Choroid plexus epithelial cell (primary cell): ENCODE measurements at places on chromosomes 3 and 15.

- no peak for DNase-seq
Observed at GRCh38 chr3:167785790-167786189, 50.3 kb downstream of the SERPINI1 start.

- peak; percentile 80 for DNase-seq
Observed at GRCh38 chr3:14319654-14320182, 82.7 kb upstream of the SLC6A6 start.

DNA sequence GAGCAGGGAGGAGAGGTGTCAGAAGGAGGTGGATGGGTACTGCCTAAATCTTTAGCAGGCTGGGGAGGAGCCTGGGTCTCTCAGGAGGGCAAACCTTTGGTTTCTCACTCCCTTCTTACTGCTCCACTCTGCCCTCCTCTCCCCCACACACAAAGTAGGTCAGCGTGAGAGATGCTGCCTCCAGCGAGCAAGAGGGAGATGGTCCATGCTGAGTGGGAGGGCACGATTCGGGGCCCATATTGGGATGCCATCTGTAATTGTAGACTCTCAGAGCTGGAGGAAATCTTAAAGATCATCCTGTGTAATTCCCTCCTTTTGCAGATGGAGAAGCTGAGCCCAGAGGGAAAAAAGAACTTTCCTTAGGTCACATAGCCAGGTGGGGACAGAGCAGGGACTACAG is 34.2 kb upstream of the SYN2 start:
- DNase-seq, result no peak

DNA sequence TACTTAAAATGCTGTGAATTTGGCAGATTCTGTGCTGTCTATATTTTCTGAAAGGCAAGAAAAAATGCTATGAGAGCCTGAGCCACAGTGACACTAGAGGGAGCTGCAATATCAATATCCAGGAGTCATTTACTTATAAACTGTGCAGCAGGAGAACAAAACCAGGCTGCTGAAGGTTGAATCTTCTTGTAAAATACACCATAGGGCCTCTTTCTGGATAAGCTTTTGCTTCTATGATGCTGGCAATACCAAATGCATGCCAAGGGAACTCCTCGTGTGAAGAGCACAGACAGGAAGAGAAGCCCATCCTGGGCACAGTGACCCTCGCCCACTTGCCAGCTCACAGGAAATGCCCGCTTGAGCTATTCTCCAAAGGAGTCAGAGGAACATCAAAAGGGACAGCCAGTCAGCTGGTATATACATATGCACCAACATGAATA is 48.0 kb upstream of the TSPAN3 start:
- DNase-seq, result peak; percentile 91

DNA sequence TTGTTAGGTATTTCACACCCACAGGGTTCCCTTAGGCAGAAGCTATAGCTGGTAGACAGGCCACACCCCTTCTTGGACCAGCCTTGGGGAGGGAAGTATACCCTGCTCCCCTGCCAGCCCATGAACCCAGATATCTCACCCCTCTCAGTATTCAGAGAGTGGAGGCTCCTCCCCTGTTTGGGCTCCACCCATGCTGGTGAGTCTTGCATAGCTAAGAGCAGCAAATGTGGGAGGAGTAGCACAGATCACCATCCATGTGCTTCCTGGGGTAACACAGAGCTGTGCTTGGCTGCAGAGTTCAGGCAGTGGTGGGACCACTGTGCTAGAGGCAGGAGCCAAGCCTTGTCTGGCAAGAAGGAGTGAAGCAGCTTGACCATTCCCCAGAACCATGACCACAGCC is 427.2 kb downstream of the ZIC1 start:
- no peak for DNase-seq

- peak; percentile 70 for DNase-seq
Observed at GRCh38 chr3:149967086-149967685, 3.5 kb downstream of the PFN2 start.

- no peak for DNase-seq
Observed at GRCh38 chr15:78405336-78405924, 32.6 kb upstream of the IREB2 start.

DNA sequence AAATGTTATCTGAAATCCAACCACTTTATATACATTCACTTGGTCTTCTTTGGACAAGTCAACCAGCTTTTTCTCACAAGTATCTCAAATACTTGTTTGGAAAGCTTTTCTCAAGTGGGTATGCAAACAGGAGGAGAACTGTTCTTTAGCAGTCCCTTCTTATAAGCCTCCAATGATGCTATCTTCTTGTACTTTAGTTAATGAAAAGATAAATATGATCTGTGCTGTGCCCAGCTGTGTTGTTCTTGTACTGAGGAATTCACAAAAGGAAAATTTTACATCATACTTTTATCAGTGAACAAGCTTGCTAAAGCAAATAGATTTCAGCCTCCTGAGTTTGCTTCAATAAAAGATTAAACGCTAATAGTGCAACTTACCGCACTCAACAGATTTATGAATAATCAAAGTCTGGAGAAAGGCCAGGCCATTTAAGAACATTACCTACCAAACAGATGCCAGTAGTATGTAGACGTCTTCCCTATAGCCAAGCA is 395.2 kb downstream of the MECOM start:
- DNase-seq, result no peak

DNA sequence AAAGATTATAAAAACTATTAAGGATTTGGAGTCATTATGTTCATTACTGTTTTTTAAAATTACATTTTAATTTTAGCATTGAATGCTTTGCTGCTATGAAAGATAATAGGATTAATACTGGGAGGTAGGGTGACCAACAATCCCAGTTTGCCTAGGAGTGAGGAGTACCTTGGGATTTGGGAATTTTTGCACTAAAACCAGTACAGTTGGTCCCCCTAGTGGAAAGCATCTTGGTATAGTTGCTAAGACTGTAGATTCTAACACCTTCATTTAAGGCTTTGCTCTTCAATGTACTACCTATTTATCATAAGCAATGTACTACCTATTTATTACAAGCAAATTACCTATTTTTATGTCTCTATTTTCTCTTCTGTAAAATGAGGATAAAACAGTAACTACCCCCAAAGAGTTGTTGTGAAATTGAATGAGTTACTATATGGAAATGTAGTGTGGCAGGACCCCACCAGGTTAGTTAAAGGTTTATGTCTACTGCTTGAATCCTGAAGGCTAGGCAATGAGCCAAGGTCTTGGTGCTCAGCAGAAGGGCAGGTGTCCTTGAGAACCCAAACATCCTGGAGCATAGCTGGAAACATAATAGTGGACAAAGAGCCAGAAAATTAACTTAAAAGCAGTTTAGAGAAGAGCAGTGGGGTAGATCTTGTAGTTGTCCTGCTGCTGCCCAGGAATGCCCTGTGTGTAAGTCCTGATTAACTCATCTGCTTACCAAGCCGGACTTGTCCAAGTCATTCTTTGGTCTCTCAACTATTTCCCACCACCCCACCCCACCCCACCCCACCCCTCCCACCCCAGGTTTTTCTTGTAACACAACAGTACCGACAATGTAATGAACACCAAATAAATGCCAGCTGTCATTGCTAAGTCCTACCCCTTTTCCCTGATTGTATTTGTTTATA is 49.2 kb upstream of the NMD3 start:
- DNase-seq, result peak; percentile 50

DNA sequence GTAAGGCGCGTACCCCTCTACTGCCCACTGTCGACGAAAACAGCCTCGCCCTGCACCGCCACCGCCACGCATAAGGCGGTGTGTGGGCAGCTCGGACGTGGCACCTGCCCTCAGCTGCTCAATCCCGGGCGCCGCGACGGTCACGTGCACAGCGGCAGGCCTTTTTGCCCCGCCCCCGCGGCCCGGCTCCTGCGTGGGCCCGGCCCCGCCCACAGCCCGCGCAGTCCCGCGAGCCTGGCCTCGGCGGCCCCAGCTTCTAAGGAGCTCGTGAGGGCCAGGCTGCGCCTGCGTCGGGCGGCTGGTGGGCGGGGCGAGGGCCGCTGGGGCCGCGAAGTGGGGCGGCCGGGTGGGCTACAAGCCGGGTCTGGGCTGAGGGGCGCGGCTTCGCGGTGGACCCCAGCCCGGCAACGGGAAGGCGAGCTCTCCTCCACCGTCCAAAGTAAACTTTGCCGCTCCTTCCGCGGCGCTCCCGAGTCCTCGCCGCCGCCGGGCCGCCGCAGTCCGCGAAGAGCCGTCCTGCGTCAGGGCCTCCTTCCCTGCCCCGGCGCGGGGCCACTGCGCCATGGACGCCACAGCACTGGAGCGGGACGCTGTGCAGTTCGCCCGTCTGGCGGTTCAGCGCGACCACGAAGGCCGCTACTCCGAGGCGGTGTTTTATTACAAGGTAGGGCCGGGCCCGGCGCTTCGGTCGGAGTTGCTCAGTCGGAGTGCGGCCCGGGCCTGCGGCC is at the start of gene CAPN7:
Gene CAPN7, plus strand, starts transcription at position 313 of the 728 bp plus-strand sequence. Its CDS starts 250 bp downstream, at position 563.
- peak; percentile 94 for DNase-seq

DNA sequence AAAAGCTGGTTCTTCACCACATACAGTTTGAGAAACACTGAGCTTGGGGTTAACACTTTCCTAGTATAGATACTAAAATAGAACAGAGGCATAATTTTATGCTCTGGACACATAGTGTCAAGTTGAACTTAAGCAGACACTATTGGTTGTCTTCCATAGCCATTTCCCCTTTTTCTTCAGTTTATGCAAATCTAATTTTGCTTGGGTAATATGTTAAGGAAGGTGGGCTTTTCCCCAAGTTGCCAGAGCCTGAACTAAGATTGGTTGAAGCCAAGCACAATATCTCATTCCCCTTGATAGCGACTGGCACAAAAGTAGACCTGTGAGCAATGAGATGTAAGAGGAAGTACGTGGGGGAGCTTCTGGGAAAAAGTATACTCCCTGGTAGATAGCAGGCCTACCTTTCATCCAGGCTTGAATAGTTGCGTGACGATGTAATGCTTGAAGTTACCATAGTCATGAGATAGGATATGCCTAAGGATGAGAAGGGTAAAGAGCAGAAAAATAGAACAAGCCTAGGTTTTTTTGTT is 4.5 kb upstream of the POPDC2 start:
- peak; percentile 45 for DNase-seq

- DNase-seq, result no peak
Observed at GRCh38 chr3:107644631-107645030, 121.9 kb downstream of the BBX start.

DNA sequence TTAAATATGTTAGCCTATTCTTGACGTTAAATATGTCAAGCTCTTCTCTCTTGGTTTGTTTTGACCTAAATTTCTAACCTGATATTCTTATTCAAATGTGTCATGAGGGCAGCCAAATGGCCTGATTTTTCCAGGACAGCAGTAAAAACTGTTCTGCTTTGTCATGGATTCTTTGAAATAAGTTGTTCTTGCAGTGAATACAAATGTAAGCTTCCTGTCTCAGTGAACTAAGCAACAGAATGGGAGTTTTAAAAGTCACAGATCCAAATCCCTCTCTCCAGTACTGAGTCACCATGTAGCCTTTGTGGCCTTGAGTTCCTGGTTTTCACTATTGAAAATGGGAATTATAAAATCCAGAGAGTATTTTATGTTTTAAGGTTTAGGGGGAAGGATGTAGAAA is 301.8 kb downstream of the NLGN1 start:
- no peak for DNase-seq

DNA sequence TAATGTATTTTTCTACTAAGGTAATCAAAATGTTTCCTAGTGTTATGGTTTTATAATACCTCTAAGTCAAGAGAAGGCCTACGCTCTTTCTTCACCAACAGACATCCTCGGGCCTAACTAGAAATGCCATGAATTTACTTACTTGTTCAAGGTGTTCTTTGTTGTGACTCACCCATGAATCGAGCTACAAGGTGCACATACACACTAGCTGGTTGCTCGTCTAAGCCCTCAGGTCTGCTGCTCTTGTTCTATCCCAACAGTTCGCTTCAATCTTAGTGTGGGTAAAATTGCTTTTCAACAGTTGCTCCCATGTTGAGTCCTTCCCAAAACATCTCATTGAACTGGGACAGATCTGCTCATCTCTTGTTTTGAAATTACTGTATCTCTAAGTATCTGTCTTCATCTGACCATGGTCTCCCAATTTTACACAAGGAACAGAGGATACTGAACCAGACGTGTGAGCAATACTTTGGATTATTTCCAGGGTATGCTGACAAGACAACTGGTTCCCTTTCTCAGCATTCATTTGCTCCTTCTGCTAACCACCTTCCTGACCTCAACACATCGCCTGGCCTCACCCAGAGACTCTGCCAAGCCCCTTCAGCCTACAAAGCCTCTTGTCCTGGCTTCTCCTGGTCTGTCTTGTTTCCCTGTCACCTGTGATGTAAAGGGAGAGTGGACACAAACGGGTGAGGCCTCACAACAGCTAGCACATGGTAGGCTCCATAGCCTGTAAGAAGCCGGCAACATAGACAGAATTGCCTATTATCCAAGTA is 84.2 kb downstream of the NEDD4 start:
- peak; percentile 69 for DNase-seq

DNA sequence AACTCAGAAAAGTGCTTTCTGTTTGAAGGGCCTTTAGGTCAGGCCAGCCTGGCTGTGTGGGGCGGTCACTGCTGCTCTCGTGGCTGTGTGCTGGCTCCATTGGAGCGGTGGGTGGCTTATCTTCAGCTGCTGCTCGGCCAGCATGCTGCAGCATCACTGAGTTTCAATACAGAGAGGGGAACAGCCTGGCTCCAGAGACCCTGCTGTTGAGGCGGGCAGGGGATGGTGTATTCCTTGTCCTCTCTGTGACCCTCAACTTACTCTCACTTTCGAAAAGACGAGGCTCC is 248.5 kb upstream of the ONECUT1 start:
- DNase-seq, result no peak

DNA sequence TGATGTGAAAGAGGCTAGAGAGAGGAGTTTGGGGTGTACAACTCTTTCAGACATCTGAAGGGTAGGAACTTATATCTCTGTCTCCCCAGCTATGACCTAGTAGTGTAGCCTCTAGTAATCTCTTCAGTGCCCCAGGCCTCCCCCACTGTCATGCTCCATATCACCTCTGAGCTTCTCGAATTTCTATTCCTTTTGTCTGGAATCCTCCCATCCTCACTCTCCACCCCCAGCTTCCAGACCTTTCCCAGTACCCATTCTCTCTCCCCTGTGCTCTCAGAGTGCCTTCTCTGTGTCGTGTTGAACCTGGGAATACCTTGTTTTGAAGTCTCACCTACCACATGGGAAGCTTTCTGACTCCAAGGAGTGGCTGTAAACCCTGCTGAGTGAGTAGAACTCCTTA is 3.6 kb upstream of the RBPMS2 start:
- no peak for DNase-seq

- DNase-seq, result peak; percentile 68
Observed at GRCh38 chr3:156148946-156149381, 28.6 kb downstream of the KCNAB1 start.

- DNase-seq, result no peak
Observed at GRCh38 chr3:183410759-183411158, 17.7 kb downstream of the MCF2L2 start.

DNA sequence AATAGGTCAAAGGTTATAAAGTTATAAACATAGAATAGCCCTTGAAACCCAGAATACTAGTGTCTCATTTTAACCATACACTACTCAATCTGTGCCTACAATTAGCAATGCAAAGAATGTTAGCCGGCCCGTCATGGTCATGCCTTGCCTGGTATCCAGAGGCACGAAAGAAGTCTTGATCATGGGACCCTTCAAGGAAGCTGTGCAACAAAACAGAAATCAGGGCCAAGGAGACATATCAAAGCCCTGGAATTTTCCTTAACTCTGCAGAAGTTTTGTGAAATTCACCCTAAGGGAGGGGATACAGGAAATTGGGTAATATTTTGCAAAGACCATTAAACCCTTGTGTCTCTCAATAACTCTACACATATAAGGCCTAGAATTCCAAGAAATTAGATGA is 482.4 kb downstream of the ROBO1 start:
- DNase-seq, result no peak

GRCh38 chr3:191342411-191342810 is 12.1 kb upstream of the UTS2B start:
- no peak for DNase-seq

GRCh38 chr15:80310776-80311175 is 58.8 kb upstream of the CTXND1 start:
- DNase-seq, result no peak
